ENCODE measurements at places on chromosomes 6 and 20. TPM values are rescaled to one million over a fixed set of nuclear protein-coding genes. Genes with fewer than 3 reads are reported as not detected.

CDC25B gene
- total RNA-seq, result 296 TPM

OXT gene
- total RNA-seq, result 0.61 TPM

OTOR gene
- not detected for total RNA-seq

COL21A1 gene
- not detected for total RNA-seq

LPIN3 gene
- total RNA-seq, result 2.0 TPM

TRIM27 gene
- total RNA-seq, result 64.7 TPM

RIPOR2 gene
- 214 TPM for total RNA-seq

CGAS gene
- 56.2 TPM for total RNA-seq

PRDM13 gene
- total RNA-seq, result not detected

SMLR1 gene
- total RNA-seq, result not detected

ADGRF4 gene
- not detected for total RNA-seq

RNF5 gene
- total RNA-seq, result 47.0 TPM

CCN6 gene
- not detected for total RNA-seq

FAM83C gene
- not detected for total RNA-seq

STMN3 gene
- total RNA-seq, result 14.3 TPM

SCRT2 gene
- not detected for total RNA-seq

C6orf58 gene
- total RNA-seq, result not detected

NMBR gene
- total RNA-seq, result not detected

All from T-helper 1 cell treated with Interleukin-12 subunit alpha and Interleukin-12 subunit beta and Interleukin-4 antibody, amounts not matched to agents 30 ng/mL and 1 ng/mL, for 36 hours (primary cell).